ENCODE measurements at places on chromosomes 1 and 21.

DNA sequence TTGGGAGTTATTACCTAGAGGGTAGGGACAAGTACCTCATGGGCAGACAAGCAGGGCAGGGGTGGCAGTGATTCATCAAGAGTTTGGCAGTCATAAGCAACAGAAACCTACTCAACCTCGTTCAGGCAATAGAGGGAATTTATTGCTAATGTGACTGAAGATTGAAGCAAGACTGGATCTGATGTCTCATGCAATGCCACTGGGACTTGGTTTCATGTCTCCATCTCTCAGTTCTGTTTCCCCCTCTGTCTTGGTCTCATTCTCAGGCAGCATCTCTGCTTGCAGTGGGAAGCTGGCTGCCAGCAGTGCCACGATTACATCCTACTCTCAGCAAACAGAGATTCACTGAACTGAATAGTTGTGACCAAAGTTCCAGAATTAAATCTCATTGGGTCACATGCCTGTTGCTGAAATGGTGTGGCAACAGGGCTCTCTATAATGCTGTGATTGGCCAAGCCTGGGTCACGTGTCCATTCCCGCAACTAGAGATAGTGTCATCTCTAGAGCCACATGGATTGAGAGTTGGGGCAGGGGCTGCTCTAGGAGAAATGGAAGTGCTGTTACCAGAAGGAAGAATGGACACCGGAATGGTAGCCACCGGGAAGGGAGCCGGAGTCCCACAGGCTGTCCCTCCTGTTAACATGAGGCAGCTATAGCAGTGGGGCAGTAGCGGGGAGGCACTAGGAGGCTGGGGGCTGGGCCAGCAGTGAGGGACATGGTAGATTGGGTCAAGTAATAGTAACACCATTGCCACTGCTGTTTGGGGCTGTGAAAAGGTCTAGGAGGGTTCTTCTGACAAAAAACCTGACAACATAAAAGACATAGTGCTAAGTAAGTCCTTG is 3.9 kb upstream of the CDC42 start:
- DNase-seq = no peak

- no peak for DNase-seq
Measured at GRCh38 chr1:156755527-156755950, 4.1 kb upstream of the HDGF start.

DNA sequence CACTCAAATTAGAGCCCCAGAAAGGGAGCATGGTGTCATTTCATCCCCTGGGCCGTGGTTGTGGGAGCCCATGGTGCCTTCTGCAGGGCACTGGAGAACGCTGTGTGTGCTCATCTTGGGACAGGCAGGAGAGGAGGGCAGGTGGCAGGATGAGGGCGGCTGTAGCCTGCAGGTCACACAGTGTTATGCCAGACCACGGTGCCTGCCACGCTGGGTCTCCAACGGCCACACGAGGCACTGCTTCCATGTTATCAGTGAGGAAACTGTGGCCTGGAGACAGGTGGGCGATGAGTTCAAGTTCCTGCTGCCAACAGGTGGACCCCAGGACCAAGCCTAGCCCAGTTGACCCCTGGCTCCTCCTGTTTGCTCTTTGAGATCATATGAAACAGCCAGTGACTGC is 21.0 kb downstream of the ABCG1 start:
- no peak for DNase-seq

DNA sequence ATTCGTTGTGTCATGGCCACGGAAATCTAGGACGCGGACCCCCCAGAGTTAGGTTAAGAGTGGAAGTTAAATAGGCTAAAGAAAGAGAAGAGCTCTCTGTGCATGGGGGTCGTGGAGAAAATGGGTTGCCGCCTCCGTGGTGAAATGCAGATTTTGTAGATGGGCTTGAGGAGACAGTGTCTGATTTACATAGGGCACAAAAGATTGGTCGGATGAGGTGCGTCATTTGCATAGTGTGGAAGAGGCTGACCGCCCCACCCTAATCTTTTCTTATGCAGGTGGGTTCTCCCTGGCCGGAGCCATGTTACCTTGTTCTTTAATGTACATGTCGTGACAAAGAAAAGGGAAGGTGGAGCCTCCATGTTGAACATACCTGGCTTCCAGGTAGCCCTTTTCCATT is 14.3 kb upstream of the SLC5A9 start:
- DNase-seq = no peak

- no peak for DNase-seq
Measured at GRCh38 chr1:160167056-160167455, 15.7 kb downstream of the ATP1A4 start.

DNA sequence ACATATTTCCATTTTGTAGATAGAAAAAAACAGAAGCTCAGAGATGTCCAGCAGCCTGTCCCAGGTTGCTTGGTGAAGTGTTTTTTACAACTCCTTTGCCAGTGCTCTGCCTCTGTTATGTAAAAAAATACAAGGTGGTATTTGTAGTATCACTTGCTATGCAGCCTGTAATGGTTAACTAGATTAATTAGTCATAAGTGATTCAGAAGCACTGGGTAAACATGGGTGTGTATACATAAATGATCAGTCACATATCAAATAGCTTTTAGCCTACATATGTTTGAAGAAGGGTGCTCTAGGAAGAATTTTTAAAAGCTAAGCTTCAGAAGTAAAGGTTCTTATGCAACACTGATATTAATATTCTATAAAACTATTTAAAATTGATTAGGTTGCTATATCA is 70.0 kb upstream of the MAGI3 start:
- no peak for DNase-seq

GRCh38 chr1:71074681-71075080 is 6.2 kb downstream of the ZRANB2 start:
- no peak for DNase-seq

DNA sequence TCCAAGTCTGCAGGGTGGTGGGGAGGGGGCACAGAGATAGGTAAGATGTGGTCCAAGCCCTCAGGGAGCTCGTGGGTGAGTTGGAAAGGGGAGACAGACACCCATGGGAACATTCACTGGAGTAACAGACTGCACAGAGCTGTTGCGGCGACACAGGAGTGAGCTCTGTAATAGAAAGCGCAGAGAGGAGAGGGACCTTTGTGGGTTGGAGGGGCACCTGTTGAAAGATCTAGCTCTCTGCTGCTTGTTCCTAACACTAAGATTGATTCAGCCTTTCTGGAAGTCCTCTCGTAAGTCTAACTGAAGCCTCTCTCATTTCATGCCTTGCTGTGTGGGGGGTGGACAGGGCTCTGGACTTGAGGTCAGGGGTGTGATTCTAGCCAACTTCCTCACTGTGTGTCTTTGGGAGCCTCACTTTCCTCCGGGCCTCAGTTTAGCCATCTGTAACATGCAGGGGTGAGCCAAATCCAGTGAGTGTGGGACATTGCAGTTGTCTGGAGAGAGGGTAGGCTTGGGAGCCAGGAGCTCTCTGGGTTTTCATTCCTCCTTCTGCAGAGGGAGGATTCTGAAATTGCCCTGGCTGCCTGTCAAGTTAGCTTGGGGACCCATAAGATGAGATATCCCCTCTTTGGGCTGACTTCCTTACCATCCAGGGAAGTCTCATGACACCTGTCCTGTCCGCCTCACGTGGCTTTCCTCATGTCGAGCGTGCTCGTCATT is 2.0 kb upstream of the ACOT11 start:
- DNase-seq = no peak

GRCh38 chr1:40312238-40313205 is 4.6 kb downstream of the COL9A2 start:
- DNase-seq = no peak

DNA sequence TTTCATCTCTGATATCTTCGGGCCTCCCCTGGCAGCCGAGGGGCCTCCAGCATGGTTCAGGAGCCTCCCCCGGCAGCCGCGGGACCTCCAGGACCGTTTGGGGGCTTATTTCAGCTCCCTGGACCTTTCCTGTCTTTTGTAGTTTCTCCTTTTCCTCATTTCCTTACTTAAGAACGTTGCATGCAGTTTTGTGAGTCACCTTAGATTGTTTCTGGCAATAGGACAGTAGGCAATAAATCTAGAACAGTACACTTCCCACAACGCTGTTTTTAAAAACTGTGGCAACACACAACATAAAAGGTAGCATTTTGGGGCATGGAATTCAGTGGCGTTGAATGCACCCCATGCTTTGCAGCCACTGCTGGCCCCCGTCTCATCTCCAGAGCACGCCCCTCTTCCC is 24.4 kb downstream of the FAAP20 start:
- no peak for DNase-seq

DNA sequence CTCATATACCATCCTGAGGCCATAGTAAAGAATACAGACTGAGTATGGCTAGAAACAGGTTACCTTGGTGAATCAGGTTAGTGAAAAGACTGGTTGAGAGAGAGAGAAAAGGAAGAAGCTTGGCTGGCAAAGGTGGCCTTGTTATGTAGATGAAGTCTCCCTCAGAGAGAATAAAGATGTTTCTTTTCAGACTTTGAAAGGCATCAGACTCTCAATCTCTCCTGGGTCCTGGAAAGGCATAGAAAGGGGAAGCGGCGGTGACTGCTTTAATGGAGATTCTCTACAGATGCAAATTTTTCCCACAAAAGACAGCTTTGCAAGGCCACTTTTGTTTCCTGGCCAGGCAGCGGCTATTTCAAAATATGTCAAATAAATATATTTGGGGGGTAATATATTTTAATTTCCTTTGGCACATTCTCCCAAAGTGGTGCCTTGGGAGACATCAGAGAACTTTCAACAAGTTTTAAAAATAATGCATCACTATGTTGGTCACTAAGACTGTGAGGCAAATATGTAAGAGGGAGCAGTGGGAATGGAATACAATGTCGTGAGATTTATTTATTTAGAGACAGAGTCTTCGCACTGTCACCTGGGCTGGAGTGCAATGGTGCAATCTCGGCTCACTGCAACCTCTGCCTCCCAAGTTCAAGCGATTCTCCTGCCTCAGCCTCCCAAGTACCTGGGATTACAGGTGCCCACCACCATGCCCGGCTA is 46.1 kb downstream of the NPHS2 start:
- no peak for DNase-seq

GRCh38 chr1:115237507-115237906 is 100.5 kb downstream of the NGF start:
- peak; percentile 38 for DNase-seq

DNA sequence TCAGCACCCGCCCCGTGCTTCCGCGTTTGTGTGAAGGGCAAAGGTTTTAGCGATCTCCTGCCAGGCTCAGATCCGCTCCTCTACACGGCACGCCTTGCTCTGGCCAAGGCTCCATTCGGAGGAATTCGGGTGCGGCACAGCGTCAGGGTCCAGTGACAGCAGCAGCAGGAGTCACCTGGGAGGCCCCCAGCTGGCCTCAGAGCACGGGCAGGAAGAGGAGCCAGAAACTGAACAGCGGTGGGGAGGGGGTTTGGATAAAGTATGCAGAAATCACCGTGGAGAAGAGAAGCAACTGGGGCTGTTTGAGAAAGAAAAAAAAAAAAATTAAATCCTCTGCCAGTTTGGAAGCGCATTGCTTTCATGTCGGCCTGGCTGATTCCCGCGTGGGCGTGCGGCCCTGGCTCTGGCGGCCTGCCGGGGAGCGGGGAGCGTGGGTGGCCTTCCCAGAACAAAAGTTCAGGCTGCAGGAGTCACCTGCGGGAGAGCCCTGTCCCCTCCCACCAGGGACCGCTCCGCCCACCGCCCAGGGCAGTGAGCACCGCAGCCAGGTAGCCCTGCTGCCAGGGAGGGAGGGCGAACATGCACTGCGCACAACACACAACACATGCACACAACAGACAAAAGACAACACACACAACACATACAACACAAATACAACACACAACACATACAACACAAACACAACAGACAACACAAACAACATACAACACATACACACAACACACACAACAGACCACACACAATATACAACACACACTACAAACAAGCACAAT is 107.6 kb downstream of the ETS2 start:
- DNase-seq = no peak

DNA sequence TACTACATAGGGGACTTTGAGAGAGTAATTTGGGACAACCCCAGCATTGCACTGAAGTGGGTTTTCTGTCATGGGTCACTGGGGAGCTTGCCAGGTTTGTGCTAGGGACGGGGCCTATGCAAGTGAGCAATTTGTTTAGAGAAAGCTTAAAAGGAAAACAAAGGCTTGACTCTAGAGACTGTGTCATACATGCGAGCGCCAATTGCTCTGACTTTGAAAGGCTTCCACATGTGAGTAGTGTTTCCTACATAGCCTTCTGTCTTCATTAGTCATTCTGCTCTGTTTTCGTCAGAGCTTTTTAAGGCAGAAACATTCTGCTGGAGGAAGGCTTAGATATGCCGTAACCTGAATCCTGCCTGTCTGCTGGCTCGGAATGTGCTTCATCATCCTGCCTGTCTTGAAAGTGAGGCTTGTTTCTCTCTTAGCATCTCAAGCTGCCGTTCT is 28.4 kb downstream of the TRIM45 start:
- peak; percentile 92 for DNase-seq

- DNase-seq = no peak
Measured at GRCh38 chr1:12415038-12415466, 185.2 kb downstream of the VPS13D start.

DNA sequence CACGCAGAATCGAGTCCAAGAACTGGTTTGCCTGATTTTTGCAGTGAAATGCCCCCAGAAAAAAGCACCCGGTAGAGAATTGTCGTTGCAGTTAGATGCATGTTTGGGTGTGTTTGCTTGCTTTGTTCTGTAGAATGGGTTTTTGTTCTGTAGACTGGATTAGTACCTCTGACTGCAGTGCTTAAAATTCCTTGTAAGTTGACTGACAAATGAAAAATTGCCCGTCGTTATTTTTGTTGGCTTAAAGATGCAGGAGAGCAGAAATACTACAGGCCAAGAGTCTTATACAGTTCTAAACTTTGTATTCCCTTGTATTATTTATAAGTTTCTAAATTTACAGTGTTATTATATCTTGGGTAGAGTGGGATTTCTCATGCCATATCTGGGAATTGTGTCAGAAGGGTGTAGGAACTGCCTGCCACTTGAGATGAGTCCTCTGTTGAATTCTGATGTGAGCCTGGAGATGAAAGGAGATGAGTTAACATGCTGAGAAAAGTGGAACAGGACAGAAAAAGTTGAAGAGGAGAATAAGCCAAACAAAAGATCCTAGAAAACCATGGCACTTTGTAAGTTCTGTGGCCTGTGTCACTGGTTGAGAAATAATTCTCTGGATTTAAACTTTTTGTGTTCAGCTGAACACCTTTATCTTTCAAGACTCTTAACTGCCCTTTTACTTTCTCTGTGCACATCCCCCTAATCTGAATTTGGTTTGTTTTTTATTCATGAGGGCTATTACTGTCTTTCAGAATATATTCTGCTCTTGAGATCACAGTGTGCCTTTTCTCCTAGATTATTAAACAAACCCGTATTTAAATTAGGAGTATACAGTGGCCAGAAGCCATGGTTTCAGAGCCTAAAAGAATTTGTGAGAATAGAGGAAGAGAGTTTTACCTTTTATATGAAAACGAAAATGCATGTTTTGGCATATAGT is 1.4 kb downstream of the DESI2 start:
- peak; percentile 26 for DNase-seq

DNA sequence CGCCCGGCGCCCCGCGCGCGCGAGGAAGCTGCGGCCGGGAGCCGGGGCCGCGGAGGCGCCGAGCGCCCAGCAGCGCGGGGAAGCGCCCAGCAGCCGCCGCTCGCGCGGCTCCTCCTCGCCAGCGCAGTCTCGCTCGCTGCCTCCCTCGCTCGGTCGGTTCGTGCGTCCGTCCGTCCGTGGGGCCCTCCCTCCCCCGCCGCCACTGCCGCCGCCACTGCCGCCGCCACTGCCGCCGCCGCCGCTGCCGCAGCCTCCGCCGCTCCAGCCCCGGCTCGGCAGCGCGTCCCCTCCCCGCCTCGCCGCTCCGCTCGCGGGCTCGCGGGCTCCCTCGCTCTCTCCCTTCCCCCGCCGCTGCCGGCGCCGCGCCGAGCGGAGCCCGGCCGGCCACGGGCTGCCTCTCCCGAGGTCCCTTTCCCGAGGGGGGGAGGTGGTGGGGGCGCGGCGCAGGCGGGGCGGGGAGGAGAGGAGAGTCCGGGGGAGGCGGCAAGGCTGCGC is at the start of gene KCND3:
KCND3 (minus strand) TSS at position 138 of the 495 bp plus-strand sequence.
- DNase-seq = no peak

GRCh38 chr1:23422241-23422877 is 2.2 kb downstream of the TCEA3 start:
- DNase-seq = peak; percentile 82

Data from muscle of back (tissue), 13 donors.